Activated CD8-positive, alpha-beta memory T cell treated with anti-CD3 and anti-CD28 coated beads for 48 hours (primary cell): ENCODE measurements at places on chromosomes 5 and 9.

DNA sequence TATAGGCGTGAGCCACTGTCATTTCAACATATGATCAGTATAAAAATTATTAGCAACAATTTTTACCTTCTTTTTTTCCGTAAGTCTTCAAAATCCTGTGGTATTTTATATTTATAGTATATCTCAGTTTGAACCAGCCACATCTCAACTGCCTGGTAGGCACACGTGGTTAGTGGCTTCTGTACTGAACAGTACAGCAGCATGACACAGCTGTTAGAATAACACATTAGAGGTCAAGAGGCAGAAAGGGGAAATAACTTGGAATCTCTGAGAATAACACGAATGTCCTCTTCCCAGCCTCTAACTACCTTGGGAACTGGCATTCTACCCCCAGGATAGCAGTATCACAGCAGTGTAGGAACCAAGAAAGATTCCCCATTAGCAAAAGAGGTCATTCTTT lies 108.5 kb upstream of the IQGAP2 start:
- no peak for DNase-seq

GRCh38 chr5:181204826-181205760 lies at the start of gene TRIM7:
TRIM7 (minus strand) TSS chr5:181205196; CDS start chr5:181205110, 86 bp downstream.
- no peak for DNase-seq

DNA sequence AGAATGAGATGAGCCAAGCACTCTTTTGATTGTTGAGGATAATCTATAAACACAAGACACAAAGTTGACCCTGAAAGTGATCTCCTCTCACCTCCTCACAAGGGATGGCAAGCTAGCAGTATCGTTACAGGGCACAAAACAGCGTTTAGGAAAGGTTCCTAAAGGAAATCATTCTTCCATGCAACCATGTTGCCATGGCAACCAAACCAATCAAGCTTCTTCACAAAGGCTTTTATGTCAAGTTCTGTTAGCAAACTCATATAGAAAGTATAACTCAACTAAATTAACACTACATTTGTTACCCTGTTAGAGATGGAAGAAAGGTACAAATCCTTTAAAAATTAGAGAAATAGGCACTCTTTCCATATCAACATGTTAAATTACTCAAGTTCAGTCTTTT lies 1016.8 kb upstream of the DMAC1 start:
- no peak for DNase-seq

DNA sequence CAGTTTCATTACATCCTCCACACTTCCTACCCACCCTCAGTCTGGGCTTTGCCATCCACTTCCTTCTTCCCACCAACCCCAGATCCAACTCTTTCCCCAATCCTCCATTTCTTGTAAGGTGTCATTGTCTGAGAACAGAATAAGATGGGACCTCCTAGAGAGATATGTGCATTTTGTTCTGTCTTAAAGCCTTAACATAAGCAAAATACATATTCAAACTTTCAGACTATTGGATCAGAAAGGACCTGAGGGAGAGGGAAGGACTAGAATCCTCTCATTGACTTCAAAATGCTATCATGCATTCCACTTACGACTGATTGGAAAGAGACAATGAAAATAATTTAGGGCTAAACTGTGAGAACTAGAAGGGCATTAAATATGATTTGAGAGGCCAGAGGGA lies 43.0 kb downstream of the AGXT2 start:
- no peak for DNase-seq

DNA sequence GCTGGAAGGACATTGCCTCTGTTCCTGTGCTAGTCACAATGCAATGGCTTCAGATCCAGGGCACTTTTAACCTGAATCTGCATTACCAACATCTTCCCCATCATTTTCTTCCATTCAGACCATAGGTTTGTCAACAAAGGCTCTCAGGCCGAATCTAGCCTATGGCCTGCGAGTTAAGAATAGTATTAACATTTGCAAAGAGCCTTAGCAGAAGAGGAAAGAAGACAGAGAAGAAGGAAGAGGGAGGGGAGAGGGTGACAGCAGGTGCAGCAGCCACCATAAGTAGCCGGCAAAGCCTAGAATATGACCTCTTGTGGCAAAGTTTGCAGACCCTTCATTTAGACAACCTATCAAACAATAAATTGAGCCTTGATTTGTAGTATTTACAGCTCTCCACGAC lies 32.6 kb downstream of the BARX1 start:
- no peak for DNase-seq

GRCh38 chr5:65986796-65987195 lies 60.4 kb downstream of the ERBIN start:
- no peak for DNase-seq

DNA sequence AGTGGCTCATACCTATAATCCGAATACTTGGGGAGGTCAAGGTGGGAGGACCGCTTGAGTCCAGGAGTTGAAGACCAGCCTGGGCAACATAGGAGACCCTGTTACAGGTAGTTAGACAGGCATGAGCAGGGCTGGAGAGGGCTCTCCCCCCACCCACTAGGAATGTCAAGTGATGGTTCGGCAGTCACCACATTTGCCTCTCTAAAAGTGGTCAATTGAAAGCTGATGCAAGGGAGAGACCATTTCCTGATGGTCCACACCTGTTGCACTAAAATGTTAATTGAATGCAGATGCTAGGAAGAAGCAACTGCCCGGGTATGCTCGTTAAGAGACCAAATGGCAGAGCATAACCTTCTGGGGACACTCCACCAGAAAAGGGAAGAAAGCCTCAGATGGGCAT lies 82.7 kb downstream of the SFXN1 start:
- no peak for DNase-seq

GRCh38 chr5:68565427-68565826 lies 349.9 kb downstream of the PIK3R1 start:
- DNase-seq: no peak
